SK-MEL-5 (cell line): ENCODE measurements at places on chromosomes 3 and 15. TPM values are rescaled to one million over a fixed set of nuclear protein-coding genes. Genes with fewer than 3 reads are reported as not detected.

DNA sequence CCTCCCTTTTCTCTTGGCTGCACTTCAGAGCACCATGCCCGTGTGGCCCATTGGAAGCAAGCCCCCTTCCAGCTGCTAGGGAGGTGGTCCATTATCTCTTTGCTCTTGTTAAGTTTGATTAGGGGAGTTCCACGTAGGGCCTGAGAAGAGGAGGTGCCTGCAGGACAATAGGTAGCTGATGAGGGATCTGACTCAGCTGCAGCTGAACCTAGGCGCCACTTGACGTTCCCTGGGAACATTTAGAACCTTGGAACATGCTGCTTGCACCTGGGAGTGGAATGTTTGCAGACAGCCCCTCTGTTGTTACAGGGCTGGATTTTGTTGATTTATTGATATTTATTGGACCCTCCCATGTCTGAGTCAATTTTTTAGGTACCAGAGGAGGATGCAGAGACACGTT lies 4.7 kb downstream of the SMAD3 start:
- DNase-seq, result no peak

DNA sequence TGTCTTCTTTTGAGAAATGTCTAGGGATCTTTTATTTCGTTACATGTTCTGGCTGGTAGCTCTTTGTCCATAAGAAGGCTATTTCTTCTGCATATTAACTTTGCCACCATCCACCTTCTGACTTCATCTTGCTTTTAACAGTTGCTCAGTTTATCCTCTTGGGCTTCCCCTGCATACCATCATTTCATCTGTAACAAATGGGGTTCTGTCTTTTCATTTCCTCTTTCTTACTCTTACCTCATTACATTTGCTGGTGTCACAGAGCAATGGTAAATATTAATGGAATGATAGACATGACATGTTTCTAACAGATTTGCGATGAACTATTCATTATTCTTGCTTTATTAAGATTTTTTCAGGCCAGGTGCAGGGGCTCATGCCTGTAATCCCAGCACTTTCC lies 62.4 kb downstream of the GASK1A start:
- DNase-seq, result no peak

- no peak for DNase-seq
These were observed 100.8 kb upstream of the PIAS1 start for GRCh38 chr15:67953299-67953698.

- DNase-seq, result no peak
These were observed 332.8 kb downstream of the ULK4 start for GRCh38 chr3:41629072-41629471.

- no peak for DNase-seq
These were observed 13.8 kb upstream of the TNFSF10 start for GRCh38 chr3:172536993-172537419.

- DNase-seq, result no peak
These were observed 89.2 kb downstream of the TAMM41 start for GRCh38 chr3:11757441-11757875.

DNA sequence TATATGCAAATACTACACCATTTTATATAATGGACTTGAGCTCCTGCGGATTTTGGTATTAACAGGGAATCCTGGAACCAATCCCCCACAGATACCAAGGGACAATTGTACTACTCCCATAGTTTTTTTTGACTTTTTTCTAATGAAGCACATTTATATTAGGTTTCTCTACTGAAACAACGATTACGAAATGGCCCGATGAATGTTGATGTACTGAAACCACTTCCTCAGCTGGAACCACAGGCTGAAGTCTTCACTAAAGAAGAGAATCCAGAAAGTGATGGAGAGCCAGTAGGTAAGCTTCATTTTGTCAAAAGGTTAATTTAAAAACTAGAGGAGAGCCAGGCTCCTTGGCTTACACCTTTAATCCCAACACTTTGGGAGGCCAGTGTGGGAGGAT lies 121.5 kb upstream of the LRRFIP2 start:
- no peak for DNase-seq

DNA sequence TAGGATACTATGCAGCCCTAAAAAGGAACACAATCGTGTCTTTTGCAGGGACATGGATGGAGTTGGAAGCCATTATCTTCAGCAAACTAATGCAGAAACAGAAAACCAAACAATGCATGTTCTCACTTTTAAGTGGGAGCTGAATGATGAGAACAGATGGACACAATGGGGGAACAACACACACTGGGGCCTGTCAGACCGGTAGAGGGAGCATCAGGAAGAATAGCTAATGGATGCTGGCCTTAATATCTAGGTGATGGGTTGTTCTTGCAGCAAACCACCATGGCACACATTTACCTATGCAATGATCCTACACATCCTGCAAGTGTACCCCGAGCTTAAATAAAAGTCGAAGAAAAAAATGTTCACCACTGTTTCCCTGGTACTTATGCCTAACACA lies 17.5 kb downstream of the SENP7 start:
- DNase-seq, result peak; percentile 56

- no peak for DNase-seq
These were observed 51.0 kb downstream of the ZDHHC19 start for GRCh38 chr3:196159952-196160804.

DNA sequence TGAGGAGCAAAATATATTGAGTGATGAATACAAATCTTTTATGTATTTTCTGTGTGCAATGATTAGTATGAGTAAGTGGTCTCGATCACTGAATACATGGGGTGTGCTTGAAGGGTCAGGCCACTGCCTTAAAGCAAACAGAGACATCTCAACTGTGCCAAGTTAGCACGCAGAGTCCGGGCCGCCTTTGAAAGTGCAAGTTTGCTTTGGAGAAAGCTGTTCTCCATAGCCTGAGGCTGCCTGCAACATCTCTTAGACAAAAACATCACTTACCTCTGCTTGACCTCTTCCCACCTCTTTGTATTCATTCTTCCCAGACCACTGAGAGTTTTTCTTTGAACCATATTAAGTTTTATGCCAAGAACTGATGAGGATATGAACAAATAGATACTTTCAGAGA lies 267.0 kb downstream of the ZBTB20 start:
- DNase-seq, result no peak

DNA sequence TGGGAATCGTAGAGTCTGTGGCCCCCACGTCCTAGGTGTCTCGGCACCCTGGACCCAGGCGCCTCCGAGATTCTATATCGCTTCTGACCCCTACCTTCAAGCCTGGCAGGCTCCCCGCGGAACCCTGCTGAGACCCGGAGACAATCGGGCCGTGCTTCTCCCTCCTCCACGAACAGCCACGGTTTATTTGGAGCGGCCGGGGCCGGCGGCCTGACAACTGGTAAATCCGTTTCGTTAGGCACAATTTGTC lies 1.4 kb downstream of the GATA2 start:
- no peak for DNase-seq

- DNase-seq, result no peak
These were observed 405.9 kb upstream of the TBL1XR1 start for GRCh38 chr3:177603148-177603603.

DNA sequence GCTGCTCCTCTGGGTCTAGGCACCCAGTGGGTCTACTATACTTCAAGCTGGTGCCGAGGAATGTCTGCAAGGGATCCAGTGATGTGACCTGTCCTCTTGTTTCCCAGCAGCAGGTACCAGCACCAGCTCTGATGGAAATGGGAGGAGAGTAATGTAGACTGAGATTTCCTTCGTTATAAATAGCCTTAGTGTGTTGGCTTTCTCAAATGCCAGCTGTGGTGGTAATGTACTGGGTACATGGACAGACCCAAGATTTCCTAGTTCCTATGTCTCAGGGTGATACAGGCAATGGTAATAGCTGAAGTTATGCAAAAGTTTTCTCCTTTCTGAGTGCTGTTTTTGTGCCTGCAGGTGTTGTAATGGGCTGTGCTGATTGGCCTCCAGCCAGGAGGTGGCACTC lies 33.0 kb upstream of the ABI3BP start:
- DNase-seq, result no peak

DNA sequence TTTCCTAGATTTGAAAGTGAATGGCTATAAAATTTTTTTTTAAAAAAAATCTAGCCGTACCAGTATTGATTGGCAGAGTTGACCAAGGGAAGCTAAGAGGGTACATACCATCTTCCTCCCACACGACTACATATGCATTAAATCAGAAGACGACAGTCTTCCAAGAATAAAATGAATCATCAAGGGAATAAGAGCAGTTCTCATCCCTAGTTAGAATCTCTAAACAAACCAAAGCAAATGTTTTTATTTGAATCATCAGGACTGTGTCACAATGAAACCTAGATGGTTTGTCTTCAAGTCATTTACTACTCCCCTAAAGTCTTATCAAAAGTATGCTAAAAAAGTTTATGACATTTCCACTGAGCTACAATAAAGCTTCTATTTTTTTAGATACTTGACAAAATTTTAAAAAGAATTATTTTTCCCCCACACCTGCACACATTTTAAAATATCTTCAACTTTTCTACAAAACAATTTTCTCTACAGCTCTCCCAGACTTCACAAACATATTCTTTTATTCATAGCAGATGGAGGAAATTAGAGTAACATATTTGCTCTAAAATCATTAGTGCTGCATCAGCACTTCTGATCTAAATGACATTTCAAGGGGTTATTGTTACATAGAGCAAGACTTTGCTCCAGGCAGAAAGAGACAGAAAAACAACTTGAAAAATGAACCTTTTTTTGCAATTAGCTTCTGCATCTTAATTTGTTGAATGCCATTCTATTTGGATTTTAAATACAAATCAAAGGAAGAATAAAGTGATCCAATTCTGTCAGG lies 547.1 kb downstream of the FHIT start:
- no peak for DNase-seq

GRCh38 chr15:29690765-29691475 lies 131.3 kb downstream of the TJP1 start:
- DNase-seq, result no peak

DNA sequence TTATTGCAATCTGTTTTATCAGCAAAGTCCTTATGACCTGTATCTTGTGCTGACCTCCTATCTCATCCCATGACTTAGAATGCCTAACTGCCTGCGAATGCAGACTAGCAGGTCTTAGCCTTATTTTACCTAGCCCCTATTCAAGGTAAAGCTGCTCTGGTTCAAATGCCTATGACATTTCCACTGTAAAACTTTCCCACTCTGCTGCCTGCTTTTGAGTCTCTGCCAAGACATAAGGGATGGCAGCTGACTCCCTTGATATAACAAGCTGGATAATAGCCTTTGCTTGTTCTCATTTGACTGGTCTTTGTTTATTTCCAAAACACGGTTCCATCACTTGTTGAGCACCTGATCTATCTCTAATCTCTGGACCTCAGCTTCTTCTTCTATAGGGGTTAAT lies 131.9 kb upstream of the STRIT1 start:
- peak; percentile 90 for DNase-seq

- no peak for DNase-seq
These were observed 167.2 kb downstream of the POLR2M start for GRCh38 chr15:57873564-57874209.

DNA sequence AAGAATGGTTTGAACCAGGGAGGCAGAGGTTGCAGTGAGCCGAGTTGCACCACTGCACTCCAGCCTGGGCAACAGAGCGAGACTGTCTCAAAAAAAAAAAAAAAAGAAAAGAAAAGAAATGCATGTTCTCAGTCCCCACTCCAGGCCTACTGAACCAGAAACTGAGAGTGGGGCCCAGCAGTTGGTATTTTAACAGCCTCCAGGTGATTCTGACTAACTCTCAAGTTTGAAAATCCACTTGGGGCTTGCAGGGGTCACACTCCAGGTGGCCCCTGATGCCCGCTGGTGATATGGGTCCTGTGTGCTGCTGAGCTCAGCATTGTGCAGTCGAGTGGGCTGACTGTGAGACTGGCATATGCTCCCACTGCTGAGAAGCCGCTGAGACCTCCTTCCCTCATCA lies 133.7 kb upstream of the C2CD4B start:
- DNase-seq, result no peak

DNA sequence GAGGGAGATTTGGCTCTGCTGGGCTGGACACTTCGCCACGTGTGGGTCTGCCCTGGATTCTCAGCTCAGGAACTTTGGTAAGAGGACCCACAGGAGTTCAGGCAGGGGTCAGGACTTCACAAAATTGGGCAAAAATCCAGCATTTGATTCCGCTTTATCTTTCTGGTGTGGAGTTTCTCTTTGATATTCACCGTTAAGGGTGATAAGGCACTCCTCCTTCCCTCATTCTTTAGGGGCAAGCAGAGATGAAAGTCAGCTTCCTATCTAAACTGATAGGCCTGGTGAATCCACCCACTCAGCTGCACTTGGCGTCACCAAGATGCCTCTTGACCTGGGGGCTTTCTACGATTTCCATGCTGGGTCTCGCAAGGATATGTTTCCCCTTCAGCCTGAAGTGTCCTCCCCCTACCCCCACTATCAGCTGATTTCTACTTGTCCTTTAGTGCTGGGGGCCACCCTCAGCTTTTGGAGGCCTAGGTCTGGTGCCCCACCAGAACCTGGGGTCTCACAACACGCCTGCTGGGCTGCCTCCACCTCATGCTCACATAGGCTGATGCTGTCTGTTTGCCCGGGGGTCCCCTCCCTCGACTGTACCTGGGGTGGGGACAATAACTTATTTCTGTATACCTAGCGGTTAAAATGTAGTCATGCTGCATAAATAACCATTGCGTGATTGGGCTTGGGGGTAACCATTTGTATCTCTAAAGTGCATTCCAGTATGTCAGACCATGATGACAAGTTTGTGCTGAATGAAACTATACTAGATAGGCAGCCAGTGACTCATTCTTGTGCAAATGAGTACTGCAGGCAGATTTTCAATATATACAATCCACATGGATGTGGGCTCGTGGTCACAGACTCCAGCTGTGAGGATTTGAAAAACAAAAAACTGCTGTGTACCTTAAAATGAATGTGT lies 248.3 kb downstream of the ADAMTS17 start:
- no peak for DNase-seq

DNA sequence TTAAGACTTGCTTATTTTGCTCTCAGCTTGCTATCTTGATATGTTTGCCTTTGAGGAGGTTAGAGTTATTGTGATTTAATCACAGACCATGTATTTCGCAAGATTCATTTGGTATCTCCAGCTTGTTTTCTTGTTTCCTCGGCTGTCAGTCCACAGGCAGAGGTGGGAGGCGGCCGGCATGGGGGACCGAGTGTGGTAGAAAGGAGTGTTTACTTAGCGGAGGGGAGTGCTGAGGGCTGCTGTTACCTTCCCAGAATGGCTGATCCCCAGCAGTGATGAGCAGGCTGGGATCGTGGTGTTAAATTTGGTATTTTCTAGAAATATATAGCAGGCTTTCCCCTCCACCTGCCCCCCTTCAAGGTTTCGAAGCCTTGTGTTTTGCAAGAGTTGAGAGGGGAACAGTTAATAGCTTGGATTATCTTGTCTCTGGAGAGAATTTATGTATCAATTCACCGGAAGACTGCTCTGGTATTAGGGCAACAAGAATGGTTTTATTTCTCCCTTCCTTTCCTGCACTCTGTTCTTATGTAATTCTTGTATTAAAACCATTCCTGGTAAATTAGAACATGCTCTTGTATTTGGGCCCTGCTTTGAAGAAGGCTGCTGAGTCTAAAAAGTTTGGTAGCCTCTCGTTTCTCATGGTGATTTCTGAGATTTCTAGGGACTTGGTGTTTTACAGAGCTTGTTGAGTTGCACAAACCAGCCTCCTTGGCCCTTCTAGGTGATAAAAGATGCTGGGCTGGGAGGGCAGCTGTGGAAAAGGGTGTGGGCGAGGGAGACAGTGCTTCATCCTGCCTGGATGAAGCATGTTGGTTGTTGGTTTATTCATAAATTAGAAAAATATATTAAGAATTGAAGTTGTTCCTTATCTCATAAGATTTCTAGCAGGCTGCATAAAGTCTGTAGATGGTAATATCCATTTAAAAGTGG lies 151.4 kb downstream of the IGF1R start:
- DNase-seq, result peak; percentile 37

ATXN7 gene
- total RNA-seq, result 5.8 and 6.4 TPM in 2 replicates

SMCO1 gene
- total RNA-seq, result not detected in 2 replicates

CD200 gene
- total RNA-seq, result 1.9 and 3.5 TPM in 2 replicates

SUCNR1 gene
- 0.03 TPM in 1 of 2 replicates, not detected in the other for total RNA-seq

TRAT1 gene
- not detected in 2 replicates for total RNA-seq

CYP8B1 gene
- total RNA-seq, result not detected in 2 replicates

SCAANT1 gene
- total RNA-seq, result not detected in 2 replicates

ITIH3 gene
- total RNA-seq, result 0.26 TPM in 1 of 2 replicates, not detected in the other
